Stimulated activated CD8-positive, alpha-beta memory T cell treated with anti-CD3 and anti-CD28 coated beads, Interleukin-4, amount 100 ng/mL, for 1 hour (primary cell): ENCODE measurements at places on chromosomes 7 and 10.

GRCh38 chr7:26916336-26916735, 51.9 kb upstream of the SKAP2 start:
- DNase-seq = no peak

DNA sequence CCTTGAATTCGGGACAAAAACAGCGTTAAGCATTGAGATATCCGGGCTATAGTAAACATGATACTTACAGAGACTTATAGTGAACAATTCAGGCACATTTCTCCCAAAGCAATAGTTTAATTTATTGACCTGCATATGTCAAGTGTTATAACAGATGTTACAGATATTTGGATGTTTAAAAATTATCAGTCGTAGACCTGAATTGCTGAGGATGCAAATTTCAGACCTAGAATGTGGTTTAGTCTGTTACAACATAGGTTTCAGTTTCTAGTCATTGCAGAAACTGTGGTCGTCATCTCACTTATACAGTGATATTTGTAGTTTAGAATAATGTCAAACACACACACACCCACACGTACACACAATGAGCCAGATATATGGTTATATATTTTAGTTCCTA, 85.2 kb downstream of the VTI1A start:
- no peak for DNase-seq

DNA sequence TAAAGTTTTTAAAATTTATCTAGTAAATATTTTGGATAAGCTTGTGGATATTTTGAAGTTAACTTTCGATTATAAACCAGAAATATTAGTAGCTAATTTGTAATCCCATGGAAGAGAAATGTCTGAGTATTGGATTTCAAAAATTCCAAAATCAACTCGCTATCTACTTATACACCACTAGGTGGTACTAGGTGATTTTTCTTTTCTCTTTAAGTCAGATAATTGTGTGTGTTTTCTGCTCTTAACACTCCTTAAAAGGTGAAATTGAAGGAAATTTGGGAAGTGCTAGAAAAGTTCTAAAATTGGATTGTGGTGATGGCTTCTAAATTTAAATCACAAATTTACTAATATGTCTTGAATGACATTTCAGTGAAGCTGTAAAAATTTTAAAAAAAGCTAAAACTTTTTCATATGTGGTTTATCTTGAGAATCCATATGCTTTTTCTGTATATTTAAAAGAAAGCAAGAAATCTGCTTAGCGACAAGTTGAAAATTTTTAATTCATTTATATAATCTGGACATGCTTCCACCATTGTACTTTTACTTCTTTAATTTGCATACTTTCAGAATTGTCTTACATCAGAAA, 90.2 kb downstream of the IPMK start:
- no peak for DNase-seq

GRCh38 chr7:98745722-98746318, 124.0 kb downstream of the TMEM130 start:
- peak; percentile 52 for DNase-seq

- DNase-seq = no peak
These were observed 1.2 kb downstream of the PIP4K2A start for GRCh38 chr10:22712956-22713852.

- DNase-seq = no peak
These were observed 160.0 kb upstream of the MKI67 start for GRCh38 chr10:128286141-128286761.

- DNase-seq = no peak
These were observed 7.0 kb upstream of the KEL start for GRCh38 chr7:142969183-142969582.

- DNase-seq = no peak
These were observed 20.7 kb downstream of the CCDC3 start for GRCh38 chr10:12980713-12981306.

- DNase-seq = no peak
These were observed 397.2 kb downstream of the PLXNA4 start for GRCh38 chr7:132179080-132179430.

GRCh38 chr7:1569440-1569832, 396 bp downstream of the PSMG3 start:
- no peak for DNase-seq

DNA sequence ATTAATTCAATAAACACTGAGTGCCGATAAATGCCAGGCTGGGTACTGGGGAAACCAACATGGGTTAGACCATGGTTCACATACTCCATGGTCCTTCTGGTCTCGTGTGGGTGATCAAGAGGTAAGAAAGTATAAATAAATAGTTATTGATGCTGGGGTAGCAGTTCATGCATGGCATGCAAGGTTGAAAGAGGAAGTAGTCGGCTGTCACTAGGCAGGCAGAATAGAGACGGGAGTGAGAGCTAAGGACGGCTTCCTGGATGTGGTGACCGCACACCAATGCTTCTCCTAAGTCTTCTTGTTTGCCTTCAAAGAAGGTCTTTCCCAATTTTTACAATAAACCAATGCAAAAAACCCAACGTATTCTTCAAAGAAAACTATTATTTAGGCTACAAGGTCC, 208.6 kb downstream of the ADAM12 start:
- no peak for DNase-seq

- DNase-seq = no peak
These were observed 36.3 kb upstream of the WDFY4 start for GRCh38 chr10:48648172-48648942.

DNA sequence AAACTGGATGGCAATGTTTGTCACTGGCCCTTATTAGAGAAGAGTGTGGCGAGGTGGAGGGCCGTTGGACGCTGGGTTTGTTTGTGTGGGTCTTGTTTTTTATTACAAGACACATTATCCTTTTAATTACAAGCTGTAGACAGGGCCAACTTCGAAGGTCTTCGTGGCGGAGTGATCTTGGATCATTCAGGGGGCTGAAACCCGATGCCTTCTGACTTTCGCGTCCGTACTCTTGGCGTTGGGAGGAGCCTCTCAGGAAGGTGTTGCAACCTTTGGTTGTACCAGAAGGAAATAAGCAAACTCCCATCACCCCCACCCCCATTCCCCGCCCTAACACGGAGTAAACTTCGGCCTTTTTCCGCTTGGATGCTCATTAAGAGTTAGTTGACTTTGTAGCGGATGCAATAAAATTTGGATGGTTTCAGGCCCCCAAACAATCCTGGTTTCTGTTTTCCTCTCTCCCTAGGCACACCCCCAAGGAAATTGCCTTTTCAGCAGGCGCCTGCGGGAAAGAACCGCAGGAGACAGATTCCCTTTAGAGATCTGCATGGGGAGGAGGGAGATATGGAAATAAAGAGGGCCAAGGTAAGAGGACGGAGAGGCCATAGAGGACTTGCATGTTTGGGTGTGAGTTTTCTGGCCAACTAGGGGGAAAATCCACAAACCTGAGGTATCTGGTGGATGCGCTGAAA, 294.5 kb upstream of the NFE2L3 start:
- no peak for DNase-seq

DNA sequence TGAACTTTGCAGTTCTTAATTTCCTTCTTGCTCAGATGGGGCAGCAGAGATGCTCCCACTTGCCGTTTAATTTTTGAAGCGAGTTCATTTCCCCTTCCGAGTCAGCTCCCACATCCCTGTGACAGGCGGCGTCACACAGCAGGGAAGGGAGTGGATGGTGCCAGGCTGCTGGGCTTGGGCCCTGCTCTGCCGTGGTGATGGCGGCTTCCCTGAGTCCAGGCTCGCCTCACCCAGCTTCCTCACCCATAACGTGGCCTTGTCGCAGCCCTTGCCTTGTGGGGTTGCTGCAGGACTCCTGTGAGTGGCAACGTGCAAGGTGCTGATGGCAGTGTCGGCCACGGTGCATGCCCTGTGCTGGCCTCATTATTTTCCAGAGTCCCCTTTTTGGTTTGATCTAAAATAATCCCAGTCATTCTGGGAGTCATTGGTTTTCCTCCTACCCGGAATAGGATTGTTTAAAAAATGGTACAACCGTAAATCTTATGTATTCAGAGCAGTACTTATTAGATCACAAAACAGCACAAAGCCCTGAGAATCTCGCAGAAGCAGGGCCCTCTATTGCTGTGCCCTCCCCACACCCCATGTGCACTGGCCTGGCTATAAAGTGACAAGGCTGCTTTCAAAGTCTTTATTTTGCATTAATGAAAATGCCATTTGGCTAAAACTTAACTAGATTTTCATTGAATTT, 260.1 kb downstream of the WDR37 start:
- DNase-seq = no peak

GRCh38 chr7:25951414-25952260, 200.4 kb upstream of the NFE2L3 start:
- DNase-seq = no peak

DNA sequence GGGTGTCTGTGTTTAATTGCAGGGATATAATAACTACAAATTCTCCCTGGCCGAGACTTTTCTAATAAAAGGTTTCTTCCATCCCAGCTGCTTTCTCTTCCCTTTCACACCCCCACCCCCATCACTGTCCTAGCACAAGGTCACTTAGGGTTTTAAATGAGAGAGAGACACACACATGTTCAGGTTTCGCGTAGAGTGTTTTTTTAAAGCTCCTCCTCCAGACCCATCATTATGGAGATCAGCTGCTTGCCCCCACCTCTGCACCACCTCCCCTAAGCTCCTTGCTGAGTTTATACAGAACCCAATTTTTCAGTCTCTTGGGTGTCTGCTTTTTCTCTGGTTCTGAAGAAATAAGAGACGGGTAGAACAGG, 18.6 kb downstream of the LRMDA start:
- DNase-seq = no peak

- no peak for DNase-seq
These were observed 21.1 kb downstream of the KNDC1 start for GRCh38 chr10:133180965-133181639.

GRCh38 chr7:100799037-100799896, 28.1 kb downstream of the EPHB4 start:
- DNase-seq = peak; percentile 25

DNA sequence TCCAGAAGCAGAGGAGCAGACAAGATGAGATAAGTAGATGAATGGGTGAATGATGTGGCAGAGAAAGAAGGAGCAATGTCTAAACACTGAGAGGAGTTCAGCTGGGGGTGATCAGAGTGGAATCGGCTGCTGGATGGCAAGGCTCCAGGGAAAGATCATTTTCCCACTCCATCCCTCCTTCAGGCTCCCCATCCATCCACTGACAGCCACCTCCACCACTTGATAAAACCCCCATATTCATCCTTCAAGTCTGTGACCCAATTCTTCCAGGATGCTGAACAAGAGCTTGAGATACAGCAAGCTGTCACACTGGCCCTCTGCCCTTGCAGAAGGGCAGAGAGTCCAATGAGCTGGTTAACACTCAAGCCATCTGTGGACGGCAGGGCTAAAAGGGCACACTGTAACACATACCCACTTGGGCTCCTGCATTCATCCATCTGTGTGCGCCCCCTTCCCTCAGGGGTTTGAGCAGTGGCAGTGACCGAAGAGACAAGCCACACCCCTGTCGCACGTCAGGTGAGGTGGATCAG, 30.8 kb upstream of the CACNB2 start:
- no peak for DNase-seq

DNA sequence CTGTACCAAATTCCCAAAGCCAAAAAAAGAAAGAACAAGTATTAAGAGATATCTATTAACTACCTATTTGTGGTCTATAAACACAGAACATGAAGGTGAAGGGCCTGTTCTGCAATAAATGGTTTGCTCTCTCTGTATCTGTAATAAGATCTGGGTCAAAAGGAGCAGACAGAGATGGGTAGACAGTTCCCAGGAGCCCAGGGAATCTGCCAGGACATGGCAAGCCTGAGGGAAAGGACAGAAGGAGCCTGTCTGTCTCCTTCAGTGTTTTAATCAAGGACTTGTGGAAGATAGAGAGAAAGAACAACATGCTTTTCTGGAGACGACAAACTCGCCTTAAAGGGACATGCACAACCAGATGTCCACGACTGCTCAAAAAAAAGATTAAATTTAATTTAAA, 165.7 kb downstream of the ELMO1 start:
- no peak for DNase-seq

- DNase-seq = no peak
These were observed 39.9 kb downstream of the OGDH start for GRCh38 chr7:44646176-44646920.
